ENCODE measurements at places on chromosomes 3 and 15.

DNA sequence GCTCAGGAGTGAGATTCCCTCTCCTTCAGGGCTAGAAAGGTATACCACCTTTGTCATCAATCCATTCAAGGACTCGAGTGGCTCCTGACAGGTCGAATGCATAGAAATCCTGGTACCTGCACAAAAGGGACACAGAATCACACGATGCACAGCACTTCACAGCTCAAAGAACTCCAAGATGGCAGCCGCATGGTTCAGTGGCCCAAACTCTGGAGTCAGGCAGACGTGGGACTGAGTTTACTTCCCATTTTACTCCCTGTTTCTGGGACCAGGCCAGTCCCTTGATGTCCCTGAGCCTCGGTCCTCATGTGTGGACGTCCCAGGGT lies 536 bp downstream of the WDR73 start:
- no peak for DNase-seq

GRCh38 chr15:44317423-44318058 lies 29.0 kb downstream of the GOLM2 start:
- no peak for DNase-seq

GRCh38 chr3:171932153-171932611 lies 89.0 kb downstream of the TMEM212 start:
- no peak for DNase-seq

DNA sequence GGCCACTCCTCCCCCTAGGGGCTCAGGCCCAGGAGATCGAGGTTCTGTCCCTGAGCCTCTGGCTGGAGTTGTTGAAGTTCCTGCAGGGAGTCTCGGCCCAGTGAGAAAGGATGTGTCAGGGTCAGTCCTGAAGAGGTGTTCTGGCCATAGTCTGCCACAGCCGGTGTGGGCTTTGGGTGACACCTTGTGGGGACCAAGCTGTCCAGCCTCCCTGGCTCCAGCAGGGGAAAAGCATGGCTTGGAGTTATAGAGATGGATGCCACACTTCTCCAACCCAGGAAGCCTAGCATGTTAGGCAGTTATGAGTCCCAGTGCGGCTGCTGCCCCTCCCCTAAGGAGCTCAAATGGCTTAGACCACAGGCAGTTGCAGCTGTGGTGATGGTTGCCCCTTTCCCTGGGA lies 945.6 kb upstream of the GBE1 start:
- DNase-seq, result no peak

DNA sequence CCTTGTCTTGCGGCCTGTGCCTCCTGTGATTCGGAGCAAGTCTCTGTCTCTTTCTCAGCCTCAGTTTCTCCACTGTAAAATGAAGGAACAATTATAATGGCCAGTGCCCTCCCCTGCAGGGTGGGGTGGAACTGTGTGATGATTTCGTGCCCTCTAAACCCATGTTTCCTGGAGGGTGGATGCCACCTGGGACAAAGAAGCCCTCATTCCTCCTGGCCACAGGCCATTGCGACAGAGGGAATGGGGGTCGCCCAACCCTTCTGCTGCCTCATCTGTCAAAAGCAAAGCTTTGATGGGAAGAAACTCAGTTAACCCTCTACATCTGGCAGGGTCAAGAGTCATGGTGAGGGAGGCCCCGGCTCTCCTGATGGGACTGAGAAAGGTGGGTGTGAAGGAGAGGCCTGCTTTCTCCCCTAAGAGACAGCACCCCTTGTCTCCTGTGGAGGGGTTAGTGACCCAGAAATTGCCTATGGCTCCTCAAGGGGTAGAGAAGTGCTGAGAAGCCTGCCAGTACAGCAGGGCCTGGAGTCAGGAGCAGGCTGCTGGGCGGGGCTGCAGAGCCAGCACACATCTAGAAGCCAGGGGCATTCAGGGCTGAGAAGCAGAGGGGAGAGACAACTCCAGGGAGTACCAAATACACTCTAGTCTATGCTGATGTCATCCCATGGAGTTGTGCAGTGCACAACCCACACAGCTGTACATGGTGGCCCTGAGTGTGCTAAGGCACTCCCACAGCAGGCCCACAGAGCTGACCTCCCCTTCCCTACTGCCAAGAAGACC lies 61.0 kb downstream of the PLXNA1 start:
- DNase-seq, result peak; percentile 37

DNA sequence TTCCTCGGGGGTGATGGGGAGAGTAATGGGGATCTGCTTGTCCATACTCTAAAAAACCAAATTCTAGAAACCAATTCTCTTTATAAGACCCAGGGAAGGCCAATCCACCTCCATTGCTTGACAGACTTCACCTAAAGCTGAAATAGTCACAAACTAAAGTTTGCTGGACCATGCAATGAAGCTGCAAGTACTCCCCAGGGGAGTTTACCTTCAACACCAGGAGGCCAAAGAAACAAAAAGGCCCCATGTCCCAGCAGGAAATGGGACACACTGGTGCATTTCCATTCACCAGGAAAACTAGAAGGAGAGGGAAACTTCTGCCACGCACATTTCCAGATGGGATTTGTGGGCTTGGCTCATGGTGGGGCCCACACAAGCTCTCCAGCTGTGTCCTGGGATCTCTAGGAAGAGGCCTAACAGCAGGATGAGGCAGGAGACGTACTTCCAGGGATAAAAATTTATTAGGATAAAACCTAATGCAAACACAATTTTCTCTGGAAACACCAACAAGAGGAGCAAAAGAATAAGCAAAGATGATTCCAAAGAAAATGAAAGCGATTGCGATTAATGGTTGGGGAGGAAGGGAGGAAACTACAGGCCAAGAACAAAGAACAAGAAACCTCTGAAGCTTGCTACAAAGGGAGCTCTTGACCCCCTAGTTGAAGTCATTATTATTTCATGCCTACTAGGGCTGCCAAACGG lies 238.0 kb upstream of the LRTM1 start:
- DNase-seq, result no peak

GRCh38 chr3:119601154-119601553 lies 3.5 kb downstream of the PLA1A start:
- DNase-seq, result no peak

- DNase-seq, result no peak
Observed at GRCh38 chr15:81229586-81229985, 32.9 kb downstream of the IL16 start.

GRCh38 chr3:78888635-78889034 lies 879.2 kb downstream of the ROBO1 start:
- DNase-seq, result no peak

- DNase-seq, result no peak
Observed at GRCh38 chr3:111613294-111613693, 18.1 kb upstream of the ZBED2 start.

- DNase-seq, result no peak
Observed at GRCh38 chr3:21934591-21934990, 183.6 kb upstream of the ZNF385D start.

- no peak for DNase-seq
Observed at GRCh38 chr3:152381881-152382295, 113.2 kb downstream of the MBNL1 start.

DNA sequence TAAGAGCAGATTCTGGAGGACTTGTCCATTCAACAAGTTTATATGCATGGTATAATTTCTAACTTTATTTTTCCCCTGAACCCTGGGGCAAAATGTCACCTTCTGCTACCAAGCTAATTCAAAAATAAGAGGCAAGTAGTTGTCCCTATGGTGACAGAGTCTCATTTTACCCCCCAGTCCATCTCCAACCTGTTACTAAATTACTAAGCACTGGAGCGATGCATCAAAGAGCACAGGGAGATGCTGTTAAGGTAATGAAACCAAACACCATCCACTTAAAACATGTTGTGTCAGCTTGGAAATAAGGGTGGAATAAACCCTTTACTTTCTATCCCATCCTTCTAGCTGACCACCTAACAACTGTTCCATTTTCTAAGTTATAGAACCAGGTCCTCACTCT lies 417.4 kb upstream of the ATP11B start:
- no peak for DNase-seq

- DNase-seq, result no peak
Observed at GRCh38 chr3:178618896-178619295, 82.7 kb downstream of the KCNMB2 start.

DNA sequence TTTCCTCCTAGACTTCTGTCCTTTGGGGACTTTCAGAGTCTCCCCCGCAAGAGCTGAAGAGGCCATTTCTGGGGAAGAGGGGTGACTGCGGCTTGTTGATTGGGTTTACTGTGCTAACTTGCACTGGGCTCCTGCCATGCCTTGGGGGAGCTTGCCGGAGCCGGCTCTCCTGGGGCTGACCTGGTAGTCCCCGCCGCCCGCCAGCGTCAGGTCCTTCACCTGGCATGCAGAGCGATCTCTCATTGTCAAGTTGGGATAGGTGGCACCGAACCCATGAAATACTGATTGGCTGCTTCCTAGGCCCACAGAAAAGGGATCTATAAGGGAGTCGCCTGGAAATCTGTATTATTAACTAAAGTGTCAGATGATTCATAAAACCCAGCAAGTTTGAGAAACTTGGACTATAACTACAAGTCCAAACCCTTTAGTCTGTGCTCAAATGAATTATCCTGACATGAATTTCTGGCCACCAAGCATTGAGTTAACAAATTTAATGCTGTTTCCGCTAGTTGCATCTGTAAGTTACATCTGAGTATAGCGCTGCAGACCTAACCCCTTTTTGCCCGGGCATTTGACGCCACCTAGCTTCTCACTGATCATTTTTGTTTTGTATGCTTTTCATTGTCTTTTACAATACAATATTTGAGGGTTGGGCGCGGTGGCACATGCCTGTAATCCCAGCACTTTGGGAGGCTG lies 607 bp upstream of the IMP3 start:
- peak; percentile 39 for DNase-seq

DNA sequence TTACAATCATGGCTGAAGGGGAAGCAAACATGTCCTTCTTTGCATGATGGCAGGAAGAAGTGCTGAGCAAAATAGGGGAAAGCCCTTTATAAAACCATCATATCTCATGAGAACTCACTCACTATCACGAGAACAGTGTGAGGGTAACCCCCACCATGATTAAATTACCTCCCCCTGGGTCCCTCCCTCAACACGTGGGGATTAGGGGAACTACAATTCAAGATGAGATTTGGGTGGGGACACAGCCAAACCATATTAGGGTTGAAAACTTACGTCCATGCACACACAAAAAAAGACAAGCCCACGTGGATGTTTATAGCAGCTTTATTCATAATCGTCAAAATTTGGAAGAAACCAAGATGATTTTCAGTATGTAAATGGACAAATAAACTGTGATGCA lies 72.3 kb downstream of the RPL22L1 start:
- no peak for DNase-seq

DNA sequence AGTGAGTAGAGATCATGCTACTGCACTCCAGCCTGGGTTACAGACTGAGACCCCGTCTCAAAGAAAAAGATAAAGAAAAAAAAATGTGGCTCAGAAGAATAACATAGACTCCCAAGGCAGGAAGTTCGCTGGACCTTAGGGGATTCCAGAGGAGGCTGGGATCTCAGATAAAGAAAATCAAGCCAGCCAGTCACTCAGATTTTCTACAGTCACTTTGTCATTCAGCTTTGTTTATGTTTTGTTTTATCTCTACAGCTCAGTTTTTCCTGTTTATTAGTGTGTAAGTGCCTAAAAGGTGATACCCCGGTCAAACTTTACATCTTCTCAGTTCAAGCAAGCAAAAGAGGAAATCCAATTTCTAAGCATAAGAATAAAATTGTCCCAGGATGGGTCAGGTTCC lies 6.3 kb downstream of the TMEM202 start:
- DNase-seq, result no peak

DNA sequence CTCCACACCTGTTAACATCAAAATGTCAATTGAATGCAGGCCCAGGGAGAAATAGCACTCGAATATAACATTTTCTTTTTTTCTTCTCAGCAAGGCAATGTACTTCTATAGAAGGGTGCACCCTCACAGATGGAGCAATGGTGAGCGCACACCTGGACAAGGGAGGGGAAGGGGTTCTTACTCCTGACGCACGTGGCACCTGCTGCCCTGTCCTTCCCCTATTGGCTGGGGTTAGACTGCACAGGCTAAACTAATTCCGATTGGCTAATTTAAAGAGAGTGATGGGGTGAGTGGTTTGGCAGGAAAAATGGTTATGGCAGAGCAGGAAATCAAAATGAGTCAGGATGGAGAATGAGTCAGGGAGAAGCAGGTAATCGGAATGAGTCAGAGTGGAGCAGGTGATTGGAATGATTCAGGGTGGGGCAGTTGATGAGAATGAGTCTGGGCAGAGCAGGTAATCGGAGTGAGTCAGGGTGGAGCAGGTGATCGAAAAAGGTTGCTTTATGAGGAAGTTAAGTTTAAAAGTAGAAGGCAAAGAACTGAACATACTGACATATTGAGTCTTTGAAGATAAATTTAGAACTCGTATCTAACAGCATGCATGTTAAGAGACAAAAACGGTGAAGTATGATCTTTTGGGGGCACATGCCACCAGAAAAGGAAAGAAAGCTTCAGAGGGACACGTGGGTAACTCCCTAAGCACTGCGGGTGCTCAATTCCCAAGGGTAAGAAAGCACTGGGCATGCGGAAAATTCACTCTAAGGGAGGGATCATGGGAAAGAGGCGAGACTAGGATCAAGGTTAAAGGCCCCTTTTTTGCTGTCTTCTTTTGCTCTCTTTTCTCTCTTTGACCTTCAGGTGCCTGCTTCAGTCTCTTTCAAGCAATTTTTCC lies 72.9 kb upstream of the GALNT15 start:
- DNase-seq, result peak; percentile 65

- no peak for DNase-seq
Observed at GRCh38 chr15:34126522-34126921, 24.6 kb downstream of the PGBD4 start.

DNA sequence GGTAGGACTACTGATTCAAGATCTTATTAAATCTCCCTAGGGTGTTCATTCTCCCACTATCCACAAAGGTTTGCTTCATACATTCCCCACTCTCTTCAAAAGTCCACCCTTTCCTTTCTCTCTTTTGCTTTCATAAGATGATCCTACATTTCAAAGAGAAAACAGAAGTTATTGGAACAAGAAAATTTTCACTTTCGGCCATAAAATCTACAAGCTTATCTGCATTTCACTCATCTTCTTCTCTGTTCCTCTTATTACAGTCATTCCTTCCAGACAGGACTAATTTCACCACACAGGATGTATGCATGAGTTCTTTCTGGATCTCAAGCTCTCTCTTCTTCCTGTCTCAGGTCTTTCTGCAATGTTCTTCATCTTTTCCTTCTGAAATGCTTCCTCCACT lies 238.7 kb downstream of the ISL2 start:
- no peak for DNase-seq

- DNase-seq, result no peak
Observed at GRCh38 chr3:172201870-172202236, 162.5 kb downstream of the FNDC3B start.

GRCh38 chr3:159371961-159372360 lies 570.1 kb downstream of the MFSD1 start:
- no peak for DNase-seq

DNA sequence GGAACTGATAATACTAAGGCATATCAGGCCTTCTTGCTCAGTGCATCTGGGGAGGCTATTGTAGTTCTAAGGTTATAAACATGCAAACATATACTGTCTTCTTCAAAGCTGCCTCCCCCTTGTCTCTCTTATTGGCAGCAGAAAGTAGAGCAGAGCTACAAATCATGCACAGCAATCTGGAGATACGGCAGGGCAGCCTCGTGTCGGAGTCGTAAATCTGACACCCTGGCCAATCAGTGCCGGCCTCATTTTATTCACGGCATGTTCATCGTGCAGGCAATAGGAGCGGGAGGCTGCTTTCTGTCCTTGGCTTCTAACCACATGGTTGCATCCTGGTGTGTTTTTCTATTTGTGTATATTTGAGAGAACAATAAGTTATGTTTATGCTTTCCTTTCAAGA lies 300.2 kb upstream of the CNTN6 start:
- no peak for DNase-seq

Measured in urothelium cell line (cell line).